ENCODE measurements at places on chromosomes 3 and 15.
A peak's percentile ranks its signal among the peaks of the same experiment; 100 is the strongest.

GRCh38 chr3:128257632-128258031, 104.4 kb downstream of the EEFSEC start:
- DNase-seq: no peak

DNA sequence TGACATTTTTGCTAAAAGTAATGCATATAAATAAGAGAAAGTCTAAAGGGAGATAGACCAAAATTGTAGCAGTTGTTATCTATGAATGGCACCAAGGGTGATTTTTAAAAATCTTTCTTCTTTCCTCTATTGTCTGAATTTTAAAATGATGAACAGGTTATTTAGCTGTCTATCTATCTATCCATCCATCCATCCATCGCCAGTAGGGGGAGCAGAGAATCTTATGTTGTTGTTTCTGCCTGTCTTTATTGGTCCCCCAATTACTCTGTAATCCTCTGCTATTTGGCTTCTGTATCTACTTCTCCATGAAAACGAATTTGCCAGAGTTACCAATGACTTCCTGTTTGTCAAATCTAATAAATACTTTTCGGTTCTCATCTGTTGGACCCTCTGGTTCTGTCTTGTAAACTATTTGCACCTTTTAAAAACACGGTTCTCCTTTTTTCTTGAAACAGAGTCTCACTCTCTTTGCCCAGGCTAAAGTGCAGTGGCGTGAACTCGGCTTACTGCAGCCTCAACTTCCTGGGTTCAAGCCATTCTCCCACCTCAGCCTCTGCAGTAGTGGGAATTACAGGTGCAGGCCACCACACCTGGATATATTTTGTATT, 86.0 kb downstream of the ECT2 start:
- DNase-seq: peak; percentile 60

- DNase-seq: no peak
Observed at GRCh38 chr3:138921316-138922292, 25.3 kb downstream of the FOXL2 start.

DNA sequence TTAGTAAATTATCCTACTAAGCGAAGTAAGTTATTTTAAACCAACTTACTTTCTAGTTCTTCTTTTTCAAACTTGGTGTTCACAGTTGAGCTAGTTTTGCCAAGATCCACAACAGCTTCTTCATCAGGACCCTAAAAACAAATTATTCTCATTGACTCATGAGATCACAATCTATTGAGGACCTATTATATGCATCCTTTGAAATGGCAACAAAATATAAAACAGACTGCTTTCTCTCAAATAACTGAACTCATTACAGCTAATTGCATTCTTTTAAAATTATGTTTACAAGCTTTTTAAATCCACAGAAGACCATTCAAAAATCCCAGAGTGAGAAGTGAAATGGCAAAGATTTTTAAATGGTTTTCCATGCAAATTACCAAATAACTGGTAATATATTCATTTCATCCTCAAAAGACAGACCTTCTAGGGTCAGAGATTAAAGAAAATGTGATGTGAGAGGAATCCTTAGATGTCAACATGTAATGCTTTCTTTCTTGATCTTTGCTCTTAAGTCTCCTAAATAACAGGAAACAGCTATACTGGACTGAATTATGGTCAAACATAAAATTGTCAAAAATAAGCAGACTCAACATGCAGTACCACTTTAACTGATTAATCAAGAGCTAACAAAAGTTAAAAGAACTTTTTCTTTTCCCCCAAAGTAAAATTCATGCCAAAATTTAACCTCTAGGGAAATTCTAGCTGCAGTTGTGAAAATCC, 31.7 kb downstream of the SLC4A7 start:
- DNase-seq: no peak

DNA sequence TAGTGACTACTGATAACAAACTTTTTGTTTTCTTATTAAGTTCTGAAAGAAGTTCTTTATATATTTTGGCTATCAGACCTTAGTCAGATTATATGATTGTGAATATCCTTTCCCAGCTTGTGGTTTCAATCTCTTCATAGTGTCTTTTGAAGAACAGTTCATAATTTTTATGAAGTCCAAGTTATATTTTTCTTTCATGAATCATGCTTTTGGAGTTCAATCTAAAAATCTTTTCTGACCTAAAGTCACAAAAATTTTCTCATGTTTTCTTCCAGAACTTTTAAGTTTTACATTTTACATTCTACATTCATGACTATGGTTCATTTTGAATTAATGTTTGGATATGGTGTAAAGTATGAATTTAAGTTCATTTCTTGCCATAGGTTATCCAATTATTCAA, 34.2 kb upstream of the OCA2 start:
- DNase-seq: no peak

GRCh38 chr3:109804697-109805096, 467.4 kb upstream of the DPPA4 start:
- no peak for DNase-seq

- DNase-seq: no peak
Observed at GRCh38 chr15:38373016-38373415, 80.9 kb upstream of the FAM98B start.

GRCh38 chr3:31054032-31054431, 159.6 kb upstream of the GADL1 start:
- DNase-seq: no peak

GRCh38 chr3:137738710-137739109, 25.4 kb upstream of the SOX14 start:
- no peak for DNase-seq

- no peak for DNase-seq
Observed at GRCh38 chr15:78988361-78988911, 43.6 kb upstream of the CTSH start.

- no peak for DNase-seq
Observed at GRCh38 chr15:45351227-45351626, 27.1 kb downstream of the GATM start.

DNA sequence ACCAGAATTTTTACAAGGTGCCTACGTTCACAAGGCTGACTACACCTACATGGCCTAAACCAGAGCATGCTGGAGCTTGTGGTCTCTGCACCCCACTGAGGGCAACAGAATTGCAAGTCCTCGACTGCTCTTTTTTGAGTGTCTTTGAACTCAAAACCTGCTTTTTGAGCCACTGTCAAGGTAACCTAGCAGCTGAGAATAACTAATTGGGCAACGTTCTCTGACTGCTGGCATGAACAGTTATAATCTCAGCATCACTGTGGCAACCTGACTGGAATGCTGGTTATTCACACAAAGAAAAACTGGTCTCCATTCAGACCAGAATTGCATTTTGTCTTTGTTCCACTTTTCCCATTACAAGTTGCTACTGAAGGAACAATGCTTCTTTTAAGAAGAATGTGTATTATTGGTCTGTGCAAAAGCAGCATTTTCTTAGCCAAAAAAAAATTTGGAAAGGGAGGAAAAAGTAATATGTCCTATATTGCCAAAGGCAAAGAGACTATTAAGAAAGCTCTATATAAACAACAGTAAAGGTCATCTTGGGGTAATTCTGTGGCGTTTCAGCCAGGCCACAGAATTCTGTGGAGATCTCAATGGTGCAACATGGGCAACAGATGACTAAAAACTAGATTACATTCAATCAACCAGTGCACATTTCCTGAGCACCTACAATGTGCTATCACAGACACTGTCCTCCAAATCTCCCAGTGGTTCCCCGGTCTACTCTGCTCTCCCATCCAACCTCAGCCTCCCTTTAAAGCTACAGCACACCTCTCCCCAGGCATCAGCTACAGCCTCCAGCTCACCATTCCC, 76.8 kb downstream of the TNIK start:
- no peak for DNase-seq

GRCh38 chr3:18812316-18812715, 336.0 kb upstream of the KCNH8 start:
- no peak for DNase-seq

DNA sequence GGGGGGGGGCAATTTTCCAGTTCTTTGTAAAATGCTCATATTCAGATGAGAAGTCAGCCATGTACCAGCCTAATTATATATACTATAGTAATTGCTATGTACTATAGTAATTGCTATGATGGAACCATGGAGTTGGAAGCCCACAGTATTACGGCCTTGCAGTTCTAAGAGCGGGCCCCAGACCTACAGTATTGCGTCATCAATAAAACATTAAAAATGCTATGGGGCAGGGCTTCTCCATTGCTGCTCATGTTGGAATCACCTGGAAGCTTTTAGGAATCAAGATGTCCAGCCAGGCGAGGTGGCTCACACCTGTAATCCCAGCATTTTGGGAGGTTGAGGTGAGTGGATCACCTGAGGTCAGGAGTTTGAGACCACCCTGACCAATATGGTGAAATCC, 443.7 kb upstream of the GRM7 start:
- no peak for DNase-seq

GRCh38 chr15:82079736-82080135, 33.9 kb upstream of the MEX3B start:
- no peak for DNase-seq

GRCh38 chr15:47801522-47801921, 84.2 kb downstream of the SEMA6D start:
- DNase-seq: no peak

GRCh38 chr3:112759681-112760080, 87.0 kb downstream of the CD200R1L start:
- DNase-seq: no peak
